Cortex of kidney (tissue), 1 donor: ENCODE measurements at places on chromosomes 16 and 17.

DNA sequence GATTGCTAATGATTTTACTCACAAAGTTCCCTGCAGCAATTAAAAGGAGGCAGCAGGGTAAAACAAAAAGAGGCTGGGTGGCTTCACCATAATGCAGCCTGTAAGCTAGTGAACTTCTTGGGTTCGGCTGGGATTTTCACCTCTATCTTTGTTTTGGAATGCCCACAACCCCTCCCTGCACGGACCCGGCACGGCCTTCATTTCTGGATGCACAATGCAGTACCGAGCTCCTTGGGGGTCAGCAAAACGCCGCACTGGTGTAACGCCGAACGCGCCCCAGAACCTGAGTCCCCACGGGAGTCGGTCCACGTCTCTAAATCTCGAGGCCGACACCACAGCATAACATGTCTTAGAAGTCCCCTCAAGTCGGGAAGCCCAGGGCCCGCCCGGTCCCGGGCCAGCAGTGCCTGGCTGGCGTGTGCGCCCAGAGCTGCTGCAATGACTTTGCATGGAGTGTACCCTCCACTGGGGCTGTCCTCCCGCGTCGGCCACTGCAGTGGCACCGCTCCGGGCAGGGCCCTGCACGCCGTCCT, 759 bp downstream of the UBE2O start:
- DNase-seq, result no peak

DNA sequence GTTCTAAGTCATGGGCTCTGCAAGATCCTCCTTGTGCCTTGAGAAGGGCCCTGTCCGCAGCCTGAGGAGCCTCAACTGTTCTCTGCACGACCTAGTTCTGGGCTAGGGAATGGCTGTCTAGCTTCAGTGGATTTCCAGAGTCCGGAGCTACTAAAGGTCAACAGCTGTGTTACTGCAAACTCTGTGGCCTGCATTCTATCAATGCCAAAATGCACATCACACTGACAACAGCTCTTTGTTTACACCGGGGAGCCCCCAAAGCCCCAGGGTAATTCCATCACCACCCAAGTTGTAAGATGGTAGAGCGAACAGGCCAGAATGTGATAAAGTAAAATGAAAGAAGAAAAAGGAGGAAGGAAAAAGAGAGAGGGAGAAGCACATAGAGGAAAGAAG, 610.2 kb downstream of the MAF start:
- DNase-seq, result no peak

GRCh38 chr17:27878776-27879562, 14.2 kb downstream of the LYRM9 start:
- no peak for DNase-seq

- no peak for DNase-seq
These were observed 5.6 kb upstream of the NPTX1 start for GRCh38 chr17:80482058-80482318.

GRCh38 chr16:73473713-73474112, 425.8 kb upstream of the ZFHX3 start:
- no peak for DNase-seq

GRCh38 chr16:71883849-71884638, at the start of gene ZNF821:
TSS of gene ZNF821 (minus strand) at chr16:71884182. CDS start at chr16:71879946, 4,236 bp downstream.
- DNase-seq, result no peak

DNA sequence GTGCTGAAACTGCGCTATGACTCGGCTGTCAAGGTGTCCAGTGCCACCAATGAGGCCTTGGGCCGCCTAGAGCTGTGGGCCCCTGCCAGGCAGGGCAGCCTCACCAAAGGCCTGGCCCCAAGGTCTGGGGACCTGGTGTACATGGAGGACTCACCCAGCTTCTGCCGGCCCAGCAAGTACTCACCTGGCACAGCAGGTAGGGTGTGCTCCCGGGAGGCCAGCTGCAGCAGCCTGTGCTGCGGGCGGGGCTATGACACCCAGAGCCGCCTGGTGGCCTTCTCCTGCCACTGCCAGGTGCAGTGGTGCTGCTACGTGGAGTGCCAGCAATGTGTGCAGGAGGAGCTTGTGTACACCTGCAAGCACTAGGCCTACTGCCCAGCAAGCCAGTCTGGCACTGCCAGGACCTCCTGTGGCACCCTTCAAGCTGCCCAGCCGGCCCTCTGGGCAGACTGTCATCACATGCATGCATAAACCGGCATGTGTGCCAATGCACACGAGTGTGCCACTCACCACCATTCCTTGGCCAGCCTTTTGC, 25.0 kb downstream of the WNT9B start:
- no peak for DNase-seq

DNA sequence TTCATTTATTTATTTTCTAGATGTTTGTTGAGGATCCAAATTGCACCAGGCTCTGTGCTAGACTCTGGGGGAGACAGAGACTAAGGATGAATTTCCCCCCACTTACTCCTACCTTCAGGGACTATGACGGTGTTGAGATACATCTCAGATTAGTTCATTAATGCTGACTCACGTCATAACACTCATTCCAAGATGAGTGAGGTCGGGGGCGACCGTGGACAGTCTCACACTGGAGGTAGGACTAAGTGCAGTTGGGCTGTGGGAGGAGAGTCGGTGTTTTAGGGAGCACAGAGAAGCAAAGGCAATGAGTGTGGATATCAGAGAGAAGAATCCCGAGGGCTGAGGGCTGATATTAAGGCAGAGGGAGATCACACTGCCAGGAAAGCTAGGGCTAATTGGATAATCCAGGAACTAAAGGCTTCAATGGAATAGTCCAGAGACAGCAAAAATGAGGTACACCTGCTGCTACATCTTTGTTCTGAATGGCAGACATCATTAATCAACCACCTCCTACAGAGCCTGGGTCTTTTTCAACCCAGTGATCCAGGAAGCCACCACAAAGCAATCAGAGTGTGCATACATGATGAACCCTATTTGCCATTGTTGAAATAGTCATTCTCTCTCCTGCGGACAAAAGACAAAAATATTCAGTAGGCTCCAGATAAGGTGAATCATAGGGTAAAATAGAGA, 38.6 kb upstream of the CACNG4 start:
- no peak for DNase-seq

DNA sequence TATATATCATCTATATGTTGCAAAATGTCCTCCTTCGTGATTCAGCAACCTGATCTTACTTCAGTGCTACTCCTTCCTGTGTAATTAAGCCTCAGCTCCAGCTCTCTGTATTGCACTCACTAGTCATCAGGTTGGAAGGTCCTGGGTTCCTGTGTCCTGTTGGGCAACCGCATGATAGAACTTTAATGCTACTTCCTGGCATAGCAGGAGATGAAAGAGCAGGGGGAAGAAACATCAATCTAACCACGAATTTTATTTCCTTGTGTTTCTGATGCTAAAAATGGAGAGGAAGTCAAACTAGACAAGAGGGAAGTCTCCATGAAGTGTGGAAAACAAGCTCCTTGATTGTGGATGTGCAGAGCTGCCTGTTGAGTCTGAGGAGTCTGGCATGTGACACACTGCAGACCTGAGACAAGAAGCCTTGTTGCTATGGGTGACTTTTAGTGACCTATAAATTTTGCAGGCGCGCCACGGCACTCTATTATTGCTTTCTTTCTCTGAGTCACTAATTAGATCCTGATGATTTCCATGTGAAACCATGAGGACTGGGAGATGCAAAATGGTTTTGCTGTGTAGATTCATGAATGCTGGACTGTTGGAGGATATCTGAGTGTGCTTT, 25.6 kb downstream of the IGSF6 start:
- no peak for DNase-seq

DNA sequence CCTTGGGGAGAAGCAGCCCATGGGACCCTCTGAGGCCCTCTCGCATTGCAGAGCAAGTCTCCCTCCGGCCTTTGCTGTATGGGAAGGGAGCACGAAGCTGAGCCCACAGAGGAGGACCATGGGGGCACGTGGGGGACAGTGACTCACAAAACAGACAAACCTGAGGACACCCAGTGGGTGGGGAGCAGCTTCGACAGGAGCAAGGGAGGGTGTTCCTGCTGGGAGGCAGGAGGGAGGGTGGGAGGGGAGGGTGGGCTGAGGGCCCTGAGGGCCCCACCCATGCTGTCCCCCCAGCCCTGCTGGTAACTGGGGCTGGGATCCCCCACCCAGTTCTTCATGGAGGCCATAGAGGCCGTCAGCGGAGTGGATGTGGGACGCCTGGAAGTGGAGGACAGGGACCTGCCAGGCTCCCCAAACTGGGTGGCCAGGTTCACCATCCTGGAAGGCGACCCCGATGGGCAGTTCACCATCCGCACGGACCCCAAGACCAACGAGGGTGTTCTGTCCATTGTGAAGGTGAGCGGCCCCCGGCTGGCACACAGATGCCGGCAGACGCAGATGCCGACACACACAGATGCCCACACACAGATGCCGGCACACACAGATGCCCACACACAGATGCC, 12.5 kb downstream of the SLC22A31 start:
- no peak for DNase-seq

GRCh38 chr16:88656291-88656980, 5.6 kb upstream of the CYBA start:
- DNase-seq, result no peak

- no peak for DNase-seq
These were observed 68.8 kb downstream of the AMFR start for GRCh38 chr16:56356276-56357240.

DNA sequence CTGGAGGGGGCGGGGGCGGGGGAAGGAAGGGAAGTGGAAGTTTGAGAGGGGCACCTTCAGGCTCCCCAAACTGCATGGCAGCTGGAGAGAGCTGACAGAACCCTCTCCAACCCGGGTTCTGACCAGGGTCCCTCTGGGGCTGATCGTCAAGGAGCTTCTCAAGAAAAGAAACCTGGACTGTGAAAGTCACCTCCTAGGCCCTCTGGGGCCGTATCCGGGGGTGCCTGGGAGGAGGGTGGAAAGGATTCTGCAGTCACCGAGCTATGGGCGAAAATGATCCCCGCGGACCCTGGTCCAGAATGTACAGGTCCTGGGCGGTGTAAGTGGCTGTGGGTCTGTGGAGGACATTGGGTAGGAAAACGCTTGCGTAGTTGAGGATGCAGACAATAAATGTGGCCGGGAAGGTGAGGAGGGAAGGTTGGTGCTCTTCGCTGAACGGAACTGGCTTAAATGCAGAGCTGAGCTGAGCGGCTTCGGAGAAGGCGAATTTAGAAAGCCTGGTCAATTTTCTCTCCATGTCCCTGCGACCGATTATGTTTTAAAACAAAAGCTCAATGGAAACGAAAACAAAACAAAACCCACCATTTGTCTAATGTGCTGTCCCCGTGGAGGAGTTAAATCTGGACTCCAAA, 3.6 kb upstream of the LHX1 start:
- no peak for DNase-seq

- DNase-seq, result no peak
These were observed 71.6 kb downstream of the CDK5R1 start for GRCh38 chr17:32558326-32558955.

DNA sequence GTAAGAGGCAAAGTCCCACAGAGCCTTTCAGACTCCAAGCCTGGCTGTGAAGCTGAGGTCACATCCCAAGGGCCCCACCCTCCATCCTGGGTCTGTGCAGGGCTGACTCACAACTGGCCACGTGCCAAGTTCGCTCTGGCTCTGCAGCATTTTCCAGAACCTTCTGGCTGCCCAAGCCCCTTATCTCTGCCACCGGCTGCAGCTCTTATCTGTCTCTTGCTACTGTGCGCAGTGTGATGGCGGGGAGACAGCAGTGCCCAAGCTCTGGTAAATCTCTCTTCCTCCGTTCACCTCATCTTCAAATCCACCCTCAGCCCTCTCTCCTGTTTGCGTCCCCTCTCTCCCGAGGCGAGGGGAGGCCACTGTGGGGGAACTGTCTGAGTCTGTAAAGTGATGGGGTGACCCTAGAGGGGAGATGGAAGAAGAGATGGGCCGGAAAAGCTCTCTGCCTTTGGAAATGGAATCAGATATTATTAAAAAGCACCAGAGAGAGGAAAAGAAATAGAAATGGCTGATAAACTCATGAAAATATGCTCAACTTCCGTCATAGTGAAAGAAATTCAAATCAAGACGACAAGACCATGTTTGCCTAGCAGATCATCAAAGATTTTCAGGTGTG, 162.7 kb upstream of the CDC42EP4 start:
- DNase-seq, result no peak

- DNase-seq, result no peak
These were observed 1576.8 kb upstream of the GOT2 start for GRCh38 chr16:60310846-60311445.
